NCI-H510A treated with DMSO at 0.1 percent for 48 hours (cell line): ENCODE measurements at places on chromosomes 13 and 19.

- DNase-seq, result no peak
These were observed 954.7 kb downstream of the PCDH9 start for GRCh38 chr13:66275416-66275815.

GRCh38 chr13:110636701-110637201 lies 21.4 kb downstream of the NAXD start:
- DNase-seq, result peak; percentile 83

GRCh38 chr19:38224014-38224862 lies at the start of gene DPF1:
Gene DPF1, minus strand, starts transcription at chr19:38224222. Its CDS starts 80 bp downstream, at chr19:38224142.
- DNase-seq, result peak; percentile 66

GRCh38 chr13:31063772-31064171 lies 97.9 kb downstream of the HSPH1 start:
- no peak for DNase-seq

DNA sequence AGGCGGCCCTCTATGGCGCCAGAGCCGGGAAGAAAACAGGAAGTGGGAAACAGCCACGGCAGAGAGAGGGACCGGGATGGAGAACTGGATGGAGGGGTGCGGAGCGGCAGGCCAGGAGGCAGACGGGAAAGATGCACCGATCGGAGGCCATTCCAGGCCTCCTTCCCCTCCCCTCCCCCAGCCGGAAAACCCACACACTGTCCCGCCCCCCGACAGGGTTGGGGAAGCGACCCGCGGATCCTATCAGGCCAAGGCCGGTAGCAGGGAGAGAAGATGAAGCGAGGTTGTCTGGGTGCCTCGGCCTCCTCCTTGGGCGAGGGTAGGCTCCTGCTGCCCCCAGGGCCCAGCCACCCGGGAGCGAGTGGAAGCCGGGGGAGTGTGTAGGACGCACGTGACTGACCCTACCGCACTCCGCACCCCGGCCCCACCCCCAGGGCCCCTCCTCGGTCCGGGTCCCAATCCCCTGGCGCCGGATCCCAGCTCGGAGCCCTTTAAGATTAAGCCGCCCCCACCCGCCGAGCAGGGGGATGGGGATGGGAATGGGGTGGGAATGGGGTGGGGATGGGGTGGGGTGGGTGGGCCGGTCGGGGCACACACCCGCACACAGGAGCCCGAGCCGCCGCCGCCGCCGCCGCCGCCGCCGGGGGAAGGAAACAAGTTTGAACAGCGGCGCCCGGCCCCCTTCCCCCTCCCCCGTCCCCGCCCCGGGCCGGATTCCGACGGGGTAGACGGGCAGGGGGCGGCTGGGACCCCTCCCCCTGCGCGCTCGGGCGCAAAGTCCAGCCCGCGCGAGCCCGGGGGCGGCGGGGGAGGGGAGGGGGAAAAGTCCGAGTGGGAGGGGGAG lies 1.5 kb downstream of the ERF start:
- DNase-seq, result peak; percentile 43

DNA sequence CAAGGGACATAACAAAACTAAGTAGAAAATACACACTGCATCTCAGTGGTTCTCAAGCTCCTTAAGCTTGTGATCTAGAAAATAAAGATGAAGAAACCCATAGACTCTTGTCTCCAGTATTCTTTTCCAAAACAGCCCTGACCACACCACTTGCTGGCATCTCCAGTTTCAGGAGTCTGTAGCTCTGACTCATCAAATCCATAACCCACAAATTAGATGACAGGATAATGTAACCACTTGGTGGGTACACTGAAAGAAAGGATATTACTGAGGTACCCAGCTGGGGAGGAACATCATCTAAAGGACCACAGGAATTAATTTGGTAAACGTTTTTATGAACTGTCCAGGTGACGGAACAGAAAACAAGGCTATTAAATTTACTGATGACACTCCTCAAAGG lies 214.7 kb downstream of the VWA8 start:
- DNase-seq, result no peak

DNA sequence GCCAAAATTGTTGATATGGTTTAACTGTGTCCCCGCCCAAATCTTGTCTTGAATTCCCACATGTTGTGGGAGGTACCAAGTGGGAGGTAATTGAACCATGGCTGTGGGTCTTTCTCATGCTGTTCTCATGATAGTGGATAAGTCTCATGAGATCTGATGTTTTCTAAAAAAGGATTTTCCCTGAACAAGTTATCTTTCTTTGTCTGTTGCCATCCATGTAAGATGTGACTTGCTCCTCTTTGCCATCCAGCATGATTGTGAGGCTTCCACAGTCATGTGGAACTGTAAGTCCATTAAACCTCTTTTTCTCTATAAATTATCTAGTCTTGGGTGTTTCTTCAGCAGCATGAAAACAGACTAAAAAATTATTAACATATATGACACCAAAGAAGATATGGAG lies 986.7 kb upstream of the MIR17HG start:
- DNase-seq, result no peak

DNA sequence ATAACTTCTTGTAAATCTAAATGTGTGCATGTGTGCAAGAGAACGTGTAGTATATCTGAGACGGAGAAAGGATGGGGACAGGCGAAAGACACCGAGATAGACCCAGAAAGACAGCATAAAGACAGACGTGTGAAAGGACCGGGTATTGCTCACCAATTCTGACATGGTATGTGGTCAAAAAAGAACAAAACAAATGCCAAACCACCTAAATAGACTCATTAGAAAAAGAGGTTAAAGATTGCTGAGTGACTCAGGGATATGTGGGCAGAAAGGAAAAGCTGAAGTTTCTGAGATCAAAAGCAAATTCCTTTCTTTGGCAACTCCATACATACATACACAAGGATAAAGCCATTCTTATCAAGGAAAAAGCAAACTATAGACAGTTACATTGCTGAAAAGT lies 179.7 kb upstream of the TSC22D1 start:
- no peak for DNase-seq

DNA sequence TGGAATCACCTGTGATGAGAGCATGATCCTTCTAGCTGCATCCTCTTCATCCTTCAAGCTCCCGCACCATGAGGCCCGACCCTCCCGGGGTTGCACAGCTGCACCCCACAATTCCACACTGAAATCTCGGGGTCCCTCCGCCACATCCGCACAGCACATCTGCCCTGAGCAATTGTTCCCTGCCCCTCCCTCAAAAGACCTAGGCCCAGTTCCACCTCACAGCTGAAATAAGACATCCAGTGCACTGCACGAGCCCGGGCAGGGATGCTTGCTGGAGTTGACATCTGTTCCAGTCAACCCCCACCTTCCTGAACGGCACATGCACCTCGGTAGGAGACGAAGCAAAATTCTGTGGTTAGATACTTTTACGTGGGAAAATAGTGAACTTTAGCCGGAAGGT lies 14.7 kb upstream of the SOX1 start:
- DNase-seq, result no peak

DNA sequence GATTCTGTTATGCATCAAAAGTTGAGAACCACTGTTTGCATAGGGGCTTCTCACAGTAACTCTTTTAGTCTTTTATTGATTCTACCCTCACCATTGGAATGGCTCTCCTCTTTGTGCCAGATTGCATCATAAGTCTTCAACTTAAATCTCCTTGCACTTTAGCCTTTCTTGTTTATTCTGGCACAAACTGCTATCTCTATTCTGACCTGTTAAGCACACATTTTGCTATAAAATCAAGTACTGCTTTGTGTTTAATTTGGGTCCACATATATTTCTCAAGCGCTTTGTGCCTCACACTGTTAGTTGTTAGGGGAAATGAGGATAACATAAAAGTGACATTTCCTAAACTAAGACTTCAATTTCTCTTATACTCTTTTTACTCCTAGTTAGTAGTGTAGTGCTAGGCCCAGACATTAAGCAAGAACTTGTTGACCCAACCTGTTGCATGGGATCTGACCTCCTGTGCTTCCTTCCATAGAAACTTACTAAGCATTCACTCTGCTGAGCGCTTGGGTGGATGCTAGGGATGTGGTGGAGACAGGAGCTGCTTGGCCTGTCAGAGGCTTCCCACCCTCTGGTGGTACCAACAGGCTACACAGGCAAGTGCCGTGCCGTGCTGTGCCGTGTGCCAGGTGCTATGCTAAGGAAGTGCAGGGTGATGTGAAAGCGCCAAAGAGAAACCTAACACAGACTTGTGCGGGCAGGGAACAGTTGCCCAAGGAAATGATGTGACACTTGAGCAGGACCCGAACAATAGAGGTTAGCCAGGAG lies 1.2 kb downstream of the UTP14C start:
- DNase-seq, result no peak

GRCh38 chr13:40352380-40352778 lies 314.1 kb downstream of the FOXO1 start:
- no peak for DNase-seq

DNA sequence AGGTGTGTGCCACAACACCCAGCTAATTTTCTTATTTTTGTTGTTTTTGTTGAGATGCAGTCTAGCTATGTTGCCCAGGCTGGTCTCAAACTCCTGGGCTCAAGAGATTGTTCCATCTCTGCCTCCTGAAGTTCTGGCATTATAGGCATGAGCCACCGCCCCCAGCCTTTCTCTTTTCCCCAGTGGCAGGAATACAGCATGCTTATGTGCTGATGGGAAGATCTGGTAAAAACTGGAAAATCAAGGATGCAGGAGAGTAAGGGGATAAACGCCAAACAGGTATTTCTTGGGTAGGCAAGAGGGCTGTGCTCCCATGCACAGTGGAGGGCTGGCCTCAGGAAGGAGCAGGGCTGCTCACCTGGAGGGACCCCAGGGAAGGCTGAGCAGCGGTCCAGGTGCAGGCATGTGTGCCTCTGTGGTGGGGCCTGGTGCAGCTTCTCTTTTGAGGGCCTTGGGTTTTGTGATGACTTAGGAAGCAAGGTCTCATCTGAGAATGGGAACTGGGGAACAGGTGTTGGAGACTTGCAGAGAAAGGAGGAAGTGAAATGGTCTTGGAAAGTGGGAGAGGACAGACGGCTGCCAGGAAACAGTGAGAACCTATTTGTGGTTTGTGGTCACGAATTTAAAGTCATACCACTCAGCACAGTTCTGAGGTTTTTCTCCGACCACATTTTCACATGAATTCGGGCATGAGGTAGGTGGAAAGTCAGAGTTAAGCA lies 106.5 kb downstream of the TEX26 start:
- DNase-seq, result no peak

DNA sequence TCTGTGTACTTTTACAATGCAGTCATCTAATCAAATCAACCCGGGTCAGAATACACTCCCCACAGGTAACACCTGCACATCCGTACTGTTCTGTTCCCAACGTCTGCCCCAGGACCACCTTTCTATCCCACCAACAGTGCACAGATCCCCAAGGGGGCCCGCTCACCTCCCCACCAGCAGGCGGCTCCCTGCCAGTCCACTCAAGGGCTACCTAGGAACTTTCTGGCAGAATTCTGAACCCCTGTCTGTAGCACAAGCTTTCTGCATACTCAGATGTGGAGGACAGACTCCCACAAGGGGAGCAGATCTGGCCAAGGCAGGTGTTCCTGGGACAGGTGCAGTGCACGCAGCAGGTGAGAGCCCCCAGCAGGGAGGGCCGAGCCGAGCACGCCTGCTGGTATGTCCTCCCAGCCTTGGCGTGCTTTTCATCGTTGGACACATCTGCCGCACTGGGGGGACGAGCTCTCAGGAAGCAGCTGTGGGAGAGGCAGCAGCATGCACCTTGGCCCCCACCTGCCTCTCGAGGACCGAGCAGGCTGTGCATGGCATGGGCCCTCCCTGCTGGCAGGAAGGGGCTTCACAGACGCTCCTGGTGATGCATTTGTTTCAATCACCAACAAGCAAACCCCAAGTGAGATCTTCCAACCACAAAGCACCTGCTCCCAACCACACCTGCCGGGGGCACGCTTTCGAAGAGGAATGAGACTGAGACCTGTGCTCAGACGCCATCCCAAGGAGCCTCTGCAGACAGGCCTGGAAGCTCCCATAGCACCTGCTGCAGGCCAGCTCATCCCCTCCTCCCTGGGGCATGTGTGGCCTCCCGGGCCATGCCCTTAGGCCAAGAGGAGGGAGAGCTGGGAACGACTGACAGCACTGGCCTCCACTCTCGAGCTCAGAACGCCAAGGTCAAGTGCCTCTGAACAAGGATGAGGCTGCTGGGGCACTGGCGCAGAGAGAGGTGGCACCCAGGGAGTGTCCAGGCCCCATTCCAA lies 35.9 kb downstream of the RAB20 start:
- peak; percentile 100 for DNase-seq

- no peak for DNase-seq
These were observed 24.5 kb downstream of the IPO5 start for GRCh38 chr13:97977982-97978381.

DNA sequence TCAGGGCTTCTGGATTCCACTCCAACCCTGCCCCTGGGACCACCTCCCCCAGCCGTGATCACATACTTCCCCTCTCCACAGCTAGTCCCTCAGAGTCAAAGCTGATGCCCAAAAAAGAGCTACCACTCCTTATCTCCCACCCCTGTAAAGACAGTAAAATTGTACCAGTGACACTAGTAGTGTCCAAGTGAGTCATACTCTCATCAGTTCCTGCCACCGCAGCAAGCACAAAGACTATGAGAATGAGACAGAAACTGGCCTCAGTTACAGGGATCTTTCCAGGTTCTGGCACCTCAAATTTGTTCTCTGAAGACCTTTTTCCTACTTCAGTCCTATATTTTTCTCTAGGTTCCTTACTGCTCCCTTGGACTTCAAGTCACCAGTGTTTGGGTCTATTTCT lies 144.2 kb downstream of the SPRY2 start:
- no peak for DNase-seq

- no peak for DNase-seq
These were observed 15.6 kb downstream of the EMP3 start for GRCh38 chr19:48340995-48341394.

DNA sequence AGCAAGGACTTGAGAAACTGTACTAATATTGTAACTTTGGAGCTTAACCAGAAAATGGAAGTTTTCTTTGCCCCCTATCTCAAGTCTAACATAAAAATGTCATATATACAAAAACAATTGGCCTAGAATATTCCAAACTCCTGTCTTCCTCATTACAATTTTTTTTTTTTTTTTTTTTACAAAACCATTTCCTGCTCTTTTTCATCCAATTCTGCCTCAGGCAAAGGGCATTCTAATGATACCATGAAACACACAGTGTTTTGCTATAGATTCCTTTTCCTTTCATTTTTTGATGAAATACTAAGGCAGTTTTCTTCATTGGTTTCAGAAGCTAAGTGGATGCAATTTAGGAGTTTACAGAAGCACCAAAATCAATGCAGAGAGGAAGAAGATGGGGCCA lies 119.7 kb downstream of the LHFPL6 start:
- no peak for DNase-seq

DNA sequence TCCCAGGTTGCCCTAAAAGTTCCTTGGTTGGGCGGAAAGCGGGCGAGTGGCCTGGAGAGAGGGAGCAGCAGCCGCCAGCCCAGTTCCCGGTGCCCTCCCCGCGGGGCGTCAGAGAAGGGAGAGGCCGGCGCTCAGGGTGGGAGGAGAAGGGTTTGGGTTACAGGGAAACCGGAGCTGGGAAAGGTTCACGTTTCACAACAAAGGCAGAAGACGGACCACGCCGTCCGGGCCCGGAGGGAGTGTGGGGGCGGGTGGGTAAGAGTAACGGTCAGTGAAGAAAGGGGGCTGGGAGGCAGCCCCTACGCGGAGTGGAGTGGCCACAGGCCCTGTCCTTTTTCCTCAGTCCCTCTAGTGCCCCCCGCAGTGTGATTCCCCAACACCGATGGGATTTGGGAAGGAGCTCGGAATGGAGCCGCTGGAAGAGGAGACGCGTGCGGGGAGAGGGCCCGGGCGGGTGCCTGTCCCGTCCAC lies 1.6 kb downstream of the SIX5 start:
- DNase-seq, result peak; percentile 73

- peak; percentile 14 for DNase-seq
These were observed 14.5 kb upstream of the TNFAIP8L1 start for GRCh38 chr19:4624733-4625362.
